ENCODE measurements at places on chromosomes 1 and 21. TPM values are rescaled to one million over a fixed set of nuclear protein-coding genes. Genes with fewer than 3 reads are reported as not detected.

- no peaks in the 10 kb centered on the region for H3K27me3 ChIP-seq
- H3K4me1 ChIP-seq = no peaks in the 10 kb centered on the region
- no peak overlapping the region for H3K27ac ChIP-seq
- DNase-seq = no peak
- H3K36me3 ChIP-seq = no peaks in the 10 kb centered on the region
Observed at GRCh38 chr1:61655453-61655852, 69.5 kb downstream of the TM2D1 start.

GRCh38 chr1:9128166-9128519 lies 759 bp downstream of the GPR157 start:
- H3K36me3 ChIP-seq = no peaks in the 10 kb centered on the region
- peaks cover 26% of the 10 kb centered on the region for H3K4me1 ChIP-seq
- H3K27me3 ChIP-seq = peaks cover 12% of the 10 kb centered on the region
- no peak overlapping the region for H3K27ac ChIP-seq

- no peak overlapping the region for H3K27ac ChIP-seq
- no peak overlapping the region for H3K4me3 ChIP-seq
- H3K27me3 ChIP-seq = no peaks in the 10 kb centered on the region
- peaks cover 48% of the 10 kb centered on the region for H3K36me3 ChIP-seq
- no peak for DNase-seq
- peaks cover 5% of the 10 kb centered on the region for H3K4me1 ChIP-seq
Observed at GRCh38 chr1:197116156-197116555, 30.3 kb downstream of the ASPM start.

GRCh38 chr1:89615676-89616598 lies 17.0 kb upstream of the LRRC8C start:
- no peak overlapping the region for H3K27ac ChIP-seq
- peaks cover 47% of the 10 kb centered on the region for H3K36me3 ChIP-seq
- H3K27me3 ChIP-seq = no peaks in the 10 kb centered on the region
- H3K4me1 ChIP-seq = peaks cover 71% of the 10 kb centered on the region

- no peak overlapping the region for H3K27ac ChIP-seq
- H3K36me3 ChIP-seq = no peaks in the 10 kb centered on the region
- no peak for DNase-seq
- no peaks in the 10 kb centered on the region for H3K4me1 ChIP-seq
- H3K4me3 ChIP-seq = no peak overlapping the region
- peaks cover 8% of the 10 kb centered on the region for H3K27me3 ChIP-seq
Observed at GRCh38 chr1:232550007-232550406, 79.9 kb downstream of the SIPA1L2 start.

DNA sequence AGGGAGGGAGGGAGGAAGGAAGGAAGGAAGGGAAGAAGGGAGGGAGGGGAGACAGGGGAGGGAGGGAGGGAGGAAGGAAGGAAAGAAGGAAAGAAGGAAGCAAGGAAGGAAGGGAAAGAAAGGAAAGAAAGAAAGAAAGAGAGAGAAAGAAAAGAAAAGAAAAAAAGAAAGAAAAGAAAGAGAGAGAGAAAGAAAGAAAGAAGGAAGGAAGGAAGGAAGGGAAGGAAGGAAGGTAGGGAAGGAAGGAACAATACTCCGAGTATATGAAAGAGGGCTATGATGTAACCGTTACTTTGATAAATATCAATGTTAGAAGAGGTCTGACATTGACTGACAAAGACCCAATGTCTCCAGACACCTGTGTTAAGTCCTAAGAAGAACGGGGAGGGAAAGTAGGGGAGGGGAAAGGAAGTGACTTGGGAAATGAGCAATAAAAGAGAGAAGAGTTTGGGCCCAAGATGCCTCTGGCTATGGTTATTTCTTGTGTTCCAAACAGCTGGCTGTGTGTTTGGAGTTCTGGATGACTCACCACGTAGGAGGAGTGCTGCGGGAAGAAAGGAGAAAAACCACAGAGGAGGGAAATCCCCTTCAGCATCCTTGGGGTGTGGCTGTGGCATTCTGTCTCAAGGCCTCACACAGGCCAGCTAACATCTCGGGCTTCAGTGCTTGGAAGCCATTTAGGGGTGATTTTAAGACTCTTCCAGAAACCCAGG lies 37.0 kb upstream of the RXRG start:
- peaks cover 25% of the 10 kb centered on the region for H3K4me1 ChIP-seq
- no peak overlapping the region for H3K27ac ChIP-seq
- no peaks in the 10 kb centered on the region for H3K36me3 ChIP-seq

- DNase-seq = no peak
- no peaks in the 10 kb centered on the region for H3K27me3 ChIP-seq
- no peak overlapping the region for H3K27ac ChIP-seq
- H3K4me1 ChIP-seq = peaks cover 3% of the 10 kb centered on the region
- no peaks in the 10 kb centered on the region for H3K36me3 ChIP-seq
Observed at GRCh38 chr1:59666106-59666505, 148.6 kb upstream of the HOOK1 start.

GRCh38 chr1:60102267-60103061 lies 28.9 kb upstream of the C1orf87 start:
- H3K4me1 ChIP-seq = no peaks in the 10 kb centered on the region
- no peak overlapping the region for H3K4me3 ChIP-seq
- H3K27me3 ChIP-seq = no peaks in the 10 kb centered on the region

GRCh38 chr1:206812471-206812870 lies 40.2 kb upstream of the IL10 start:
- peaks cover 16% of the 10 kb centered on the region for H3K36me3 ChIP-seq
- H3K4me1 ChIP-seq = peaks cover 54% of the 10 kb centered on the region
- peaks cover 4% of the 10 kb centered on the region for H3K27me3 ChIP-seq
- no peak overlapping the region for H3K4me3 ChIP-seq

GRCh38 chr21:15084668-15085067 lies 19.9 kb upstream of the NRIP1 start:
- no peak overlapping the region for H3K27ac ChIP-seq
- H3K4me3 ChIP-seq = no peak overlapping the region
- no peaks in the 10 kb centered on the region for H3K36me3 ChIP-seq
- H3K27me3 ChIP-seq = no peaks in the 10 kb centered on the region
- no peak for DNase-seq

GRCh38 chr1:180773210-180773865 lies 139.4 kb upstream of the KIAA1614 start:
- H3K4me1 ChIP-seq = peaks cover 11% of the 10 kb centered on the region
- H3K36me3 ChIP-seq = no peaks in the 10 kb centered on the region
- DNase-seq = no peak
- H3K27ac ChIP-seq = no peak overlapping the region
- H3K27me3 ChIP-seq = no peaks in the 10 kb centered on the region
- no peak overlapping the region for H3K4me3 ChIP-seq

GRCh38 chr1:201221201-201221846 lies 30.7 kb downstream of the IGFN1 start:
- H3K4me3 ChIP-seq = no peak overlapping the region
- no peaks in the 10 kb centered on the region for H3K4me1 ChIP-seq
- DNase-seq = no peak
- no peaks in the 10 kb centered on the region for H3K27me3 ChIP-seq

DNA sequence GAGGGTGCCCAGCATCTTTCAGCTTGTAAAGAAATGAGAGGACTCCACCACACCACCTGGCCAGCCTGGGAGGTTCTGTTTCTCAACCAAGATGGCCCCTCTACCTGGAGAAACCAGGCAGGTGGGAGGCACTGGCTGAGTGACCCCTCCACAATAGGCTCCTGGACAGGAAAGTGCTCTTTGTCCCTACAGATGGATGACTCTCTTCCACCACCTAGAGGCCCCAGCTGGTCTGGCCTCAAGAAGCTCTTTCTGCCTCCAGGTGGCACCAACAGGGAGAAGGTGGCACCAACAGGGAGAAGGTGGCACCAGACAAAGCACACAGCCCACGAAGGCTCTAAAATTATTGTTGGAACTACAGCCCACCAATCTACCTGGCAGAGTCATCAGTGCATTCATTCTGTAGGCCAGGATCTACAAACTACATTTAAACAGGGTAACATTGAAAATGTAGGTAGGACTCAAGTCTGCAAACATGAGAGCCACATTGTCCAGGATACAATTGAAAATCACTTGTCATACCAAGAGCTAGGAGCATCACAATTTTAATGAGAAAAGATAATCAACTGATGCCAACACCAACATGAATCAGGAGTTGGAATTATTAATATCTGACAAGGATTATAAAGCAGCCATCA lies 14.4 kb downstream of the TMPRSS3 start:
- H3K27ac ChIP-seq = peak overlapping the region; percentile 23
- H3K4me3 ChIP-seq = no peak overlapping the region
- H3K36me3 ChIP-seq = peaks cover 32% of the 10 kb centered on the region
- H3K27me3 ChIP-seq = no peaks in the 10 kb centered on the region
- no peak for DNase-seq

DNA sequence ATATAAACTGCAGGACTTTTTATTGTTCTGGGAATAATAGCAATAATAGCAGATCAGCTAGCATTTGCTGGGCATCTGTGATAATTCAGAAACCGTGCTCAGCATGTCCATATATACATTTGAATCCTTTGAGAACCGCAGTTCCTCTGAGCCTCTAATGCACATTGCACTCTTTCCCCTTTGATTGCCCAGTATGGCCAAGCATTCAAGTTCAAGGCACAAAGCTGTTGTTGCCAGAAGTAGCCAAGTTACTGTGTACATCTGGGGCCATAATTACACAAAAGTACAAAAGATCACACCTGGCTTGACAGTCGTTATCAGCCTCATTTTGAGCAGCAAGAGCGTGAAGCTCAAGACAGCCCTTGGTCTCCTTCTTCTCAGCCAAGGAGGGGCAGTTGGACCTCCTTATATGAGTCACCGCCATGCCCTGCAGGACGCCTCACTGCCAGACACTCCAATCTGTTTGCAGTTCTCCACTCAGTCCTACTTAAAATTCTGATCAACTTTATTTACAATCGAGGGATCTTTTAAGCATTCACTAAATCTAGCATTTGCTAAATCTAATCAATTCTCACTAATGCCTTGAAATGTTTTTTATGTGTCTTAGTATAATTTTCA lies 216.0 kb downstream of the SLC35F3 start:
- no peak overlapping the region for H3K4me3 ChIP-seq
- H3K36me3 ChIP-seq = no peaks in the 10 kb centered on the region
- peaks cover 25% of the 10 kb centered on the region for H3K27me3 ChIP-seq
- H3K27ac ChIP-seq = no peak overlapping the region
- no peak for DNase-seq
- H3K4me1 ChIP-seq = no peaks in the 10 kb centered on the region

DNA sequence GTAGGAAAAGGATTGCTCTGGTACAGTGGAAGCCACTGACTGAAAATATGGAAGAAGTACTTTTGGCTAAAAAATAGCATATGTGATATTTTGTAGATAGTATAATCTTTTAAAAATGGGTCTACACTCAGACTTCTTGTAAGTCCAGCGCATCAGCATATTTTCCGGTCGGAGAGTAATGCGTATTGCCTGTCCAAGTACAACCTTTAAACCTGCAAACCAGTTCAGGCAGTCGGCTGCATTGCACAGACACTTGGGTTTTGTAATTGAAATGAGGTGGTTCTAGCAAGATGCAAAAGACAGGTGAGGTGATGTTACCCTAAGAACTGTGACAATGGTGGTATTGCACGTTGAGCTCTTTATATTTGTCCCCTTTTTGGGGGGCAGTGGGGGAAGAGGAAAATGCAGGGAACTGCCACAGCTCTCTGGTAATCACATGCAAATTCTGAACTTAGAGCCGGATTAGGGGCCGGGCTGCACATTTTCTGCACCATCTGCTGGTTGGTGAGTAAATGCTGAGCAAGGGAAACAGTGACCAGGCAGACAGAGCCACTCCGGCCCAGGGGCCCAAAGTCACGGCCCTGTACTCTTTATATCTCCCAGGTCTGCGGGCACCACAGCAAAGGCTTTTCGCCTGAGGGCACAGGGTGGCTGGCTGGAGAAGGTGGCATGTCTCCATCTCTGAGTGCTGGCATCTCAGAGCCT lies 2.3 kb downstream of the GPR137B start:
- peaks cover 25% of the 10 kb centered on the region for H3K4me1 ChIP-seq
- no peak overlapping the region for H3K27ac ChIP-seq
- no peak overlapping the region for H3K4me3 ChIP-seq
- DNase-seq = no peak
- H3K27me3 ChIP-seq = peaks cover 27% of the 10 kb centered on the region
- peaks cover 4% of the 10 kb centered on the region for H3K36me3 ChIP-seq

DNA sequence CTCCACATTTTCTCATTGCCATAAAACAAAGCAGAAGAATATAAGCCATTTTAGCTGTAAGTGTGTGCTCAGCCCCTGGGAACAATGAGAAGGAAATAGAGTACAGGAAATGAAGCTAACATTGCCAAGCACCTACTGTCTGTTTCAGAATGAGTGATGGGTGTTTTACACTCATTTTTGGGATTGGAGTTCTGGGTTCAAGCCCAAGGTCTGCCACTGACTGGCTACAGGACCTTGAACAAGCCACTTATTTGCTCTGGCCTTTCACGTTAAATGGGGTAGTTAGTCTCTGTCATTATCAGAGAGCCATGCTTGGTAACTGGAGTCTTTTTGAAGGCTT lies 80.7 kb upstream of the KAZN start:
- no peaks in the 10 kb centered on the region for H3K4me1 ChIP-seq
- no peaks in the 10 kb centered on the region for H3K36me3 ChIP-seq
- DNase-seq = no peak
- no peak overlapping the region for H3K4me3 ChIP-seq
- H3K27ac ChIP-seq = no peak overlapping the region

DNA sequence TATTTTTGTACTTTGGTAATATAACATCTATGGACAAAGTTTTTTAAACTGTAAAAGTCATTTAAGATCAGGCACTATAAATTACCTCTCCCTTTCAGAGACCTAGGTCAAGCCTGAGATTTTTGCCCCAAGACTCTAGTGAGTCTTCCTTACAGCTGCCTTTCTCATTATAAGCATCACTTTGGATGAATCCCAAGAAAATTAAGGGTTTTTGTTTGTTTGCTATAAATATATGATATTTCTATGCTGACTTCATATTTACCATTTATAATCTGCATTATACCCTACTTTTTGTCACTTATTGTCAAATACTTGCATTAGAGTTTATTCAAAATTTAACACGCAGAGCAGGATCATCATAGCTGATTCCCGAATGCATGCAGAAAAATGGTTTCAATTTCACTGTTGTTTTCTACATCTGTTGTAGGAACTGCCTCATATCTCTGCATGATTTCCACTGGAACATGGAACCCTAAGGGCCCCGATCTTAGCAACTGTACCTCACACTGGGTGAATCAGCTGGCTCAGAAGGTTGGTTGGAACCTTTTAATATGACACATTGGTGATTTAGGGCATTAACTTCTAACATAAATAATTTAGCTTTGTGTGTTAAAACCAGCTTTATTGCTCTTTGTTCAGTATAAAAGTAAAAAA lies 150.0 kb downstream of the ADGRL2 start:
- no peak for DNase-seq
- no peak overlapping the region for H3K27ac ChIP-seq
- peaks cover 2% of the 10 kb centered on the region for H3K27me3 ChIP-seq
- H3K4me1 ChIP-seq = no peaks in the 10 kb centered on the region

- H3K4me1 ChIP-seq = peaks cover 12% of the 10 kb centered on the region
- no peak overlapping the region for H3K4me3 ChIP-seq
- no peaks in the 10 kb centered on the region for H3K36me3 ChIP-seq
- H3K27me3 ChIP-seq = peaks cover 4% of the 10 kb centered on the region
Observed at GRCh38 chr1:20698195-20698910, 19.5 kb downstream of the KIF17 start.

Gene OR2G2
- not detected for total RNA-seq

Gene RHEX
- total RNA-seq = not detected

Gene KCNK1
- 2.1 TPM for total RNA-seq

Gene RNU1-2
- 3,041 TPM for total RNA-seq

Gene YBEY
- 16.7 TPM for total RNA-seq

Gene MRPS15
- total RNA-seq = 118 TPM

Gene TOMM40L
- 25.3 TPM for total RNA-seq

Data from activated T-helper 1 cell treated with anti-CD3 and anti-CD28 coated beads, Interleukin-12 subunit alpha, Interleukin-12 subunit beta, Interleukin-2, Interleukin-4 antibody, amounts not matched to agents 30 ng/mL and 10 ng/mL and 1 ng/mL, durations not matched to agents 14 hours and 24 hours and 36 hours (primary cell).